ENCODE measurements at places on chromosomes 1 and 21. TPM values are rescaled to one million over a fixed set of nuclear protein-coding genes. Genes with fewer than 3 reads are reported as not detected.

The ATP6V1G3 gene
- not detected for total RNA-seq

The SYTL1 gene
- total RNA-seq: 2.4 TPM

The C1orf94 gene
- not detected for total RNA-seq

The OR2AK2 gene
- total RNA-seq: not detected

The ZMYM4 gene
- 82.2 TPM for total RNA-seq

The UBASH3A gene
- 0.33 TPM for total RNA-seq

The REN gene
- not detected for total RNA-seq

The SERTAD4 gene
- 0.31 TPM for total RNA-seq

The S100A4 gene
- 773 TPM for total RNA-seq

The OR2T11 gene
- not detected for total RNA-seq

The EFNA3 gene
- 2.3 TPM for total RNA-seq

The IL24 gene
- total RNA-seq: not detected

The FCER1A gene
- total RNA-seq: not detected

The TIE1 gene
- total RNA-seq: 0.28 TPM

The SPRR5 gene
- not detected for total RNA-seq

The B3GALT2 gene
- total RNA-seq: 0.08 TPM

The SERPINC1 gene
- 0.64 TPM for total RNA-seq

Data from Panc1 (cell line).